HFFc6 (cell line): ENCODE measurements at places on chromosomes 2 and 18. TPM values are rescaled to one million over a fixed set of nuclear protein-coding genes. Genes with fewer than 3 reads are reported as not detected.

GRCh38 chr2:207311316-207312005 is 145.7 kb upstream of the KLF7 start:
- peak; percentile 87 for DNase-seq
- H3K4me1 ChIP-seq = peaks cover 38% of the 10 kb centered on the region
- H3K27ac ChIP-seq = peak overlapping the region; percentile 90
- peaks cover 2% of the 10 kb centered on the region for H3K27me3 ChIP-seq

- no peak overlapping the region for H3K4me3 ChIP-seq
- no peaks in the 10 kb centered on the region for H3K4me1 ChIP-seq
- peaks cover 10% of the 10 kb centered on the region for H3K27me3 ChIP-seq
- DNase-seq = no peak
- H3K36me3 ChIP-seq = no peaks in the 10 kb centered on the region
These were observed 248.8 kb downstream of the AGPS start for GRCh38 chr2:177641331-177641730.

The IL1A gene
- not detected in 3 replicates for total RNA-seq

GRCh38 chr2:177010861-177011260 is 201.7 kb upstream of the HNRNPA3 start:
- no peak overlapping the region for H3K4me3 ChIP-seq
- no peak overlapping the region for H3K27ac ChIP-seq
- no peaks in the 10 kb centered on the region; the same call in 1 of the 2 replicates for H3K36me3 ChIP-seq
- DNase-seq = no peak
- H3K4me1 ChIP-seq = no peaks in the 10 kb centered on the region

DNA sequence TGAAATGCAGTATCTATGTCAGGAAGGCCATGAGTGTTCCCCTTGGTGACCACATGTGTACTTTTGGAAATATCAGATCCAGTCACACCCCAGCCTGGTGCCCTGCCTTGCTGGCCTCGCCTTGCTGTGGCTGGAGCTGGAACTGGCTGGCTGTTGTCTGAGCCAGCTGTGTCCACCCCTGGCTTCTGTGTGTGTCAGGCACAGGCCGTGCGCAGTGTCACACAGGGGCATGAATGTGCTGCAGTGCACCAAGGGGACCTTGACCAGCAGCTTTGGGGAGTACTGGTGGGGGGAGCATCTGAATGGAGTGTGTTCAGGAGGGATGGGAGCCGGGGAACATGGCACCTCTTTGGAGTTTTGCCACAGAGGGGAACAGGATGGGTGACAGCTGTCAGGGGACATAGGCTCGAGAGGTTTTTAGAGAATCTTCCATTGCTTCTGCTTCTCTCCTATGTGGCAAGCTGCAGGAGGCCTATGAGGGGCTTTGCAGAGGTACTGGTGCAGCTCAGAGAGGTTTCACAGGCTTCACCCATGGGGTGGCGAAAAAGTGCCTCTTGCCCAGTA is 44.7 kb upstream of the FAHD2A start:
- H3K4me1 ChIP-seq = peaks cover 8% of the 10 kb centered on the region
- peaks cover 18% of the 10 kb centered on the region for H3K27me3 ChIP-seq
- H3K36me3 ChIP-seq = no peaks in the 10 kb centered on the region
- H3K27ac ChIP-seq = no peak overlapping the region

The SLC38A11 gene
- 2.1 to 3.5 TPM (median 2.3 TPM) in 3 replicates for total RNA-seq

- DNase-seq = no peak
- H3K27me3 ChIP-seq = peaks cover 6% of the 10 kb centered on the region; the same call in 1 of the 2 replicates
- H3K4me3 ChIP-seq = no peak overlapping the region
- no peak overlapping the region for H3K27ac ChIP-seq
These were observed 188.4 kb downstream of the KCNS3 start for GRCh38 chr2:18066894-18067293.

The BMP10 gene
- total RNA-seq = not detected in 3 replicates

GRCh38 chr2:192885569-192886160 is 690.9 kb upstream of the TMEFF2 start:
- no peak for DNase-seq
- H3K36me3 ChIP-seq = no peaks in the 10 kb centered on the region
- H3K27ac ChIP-seq = no peak overlapping the region
- H3K4me1 ChIP-seq = no peaks in the 10 kb centered on the region
- no peak overlapping the region for H3K4me3 ChIP-seq

GRCh38 chr2:127645395-127646291 is at the start of gene GPR17:
GPR17 (plus strand) TSS chr2:127646153; CDS start chr2:127650736, 4,583 bp downstream.
- H3K36me3 ChIP-seq = no peaks in the 10 kb centered on the region
- DNase-seq = no peak
- H3K27me3 ChIP-seq = peaks cover 2% of the 10 kb centered on the region; the same call in 1 of the 2 replicates
- no peak within 1 kb of the TSS; the same call in 1 of the 2 replicates for H3K4me3 ChIP-seq
- peaks cover 29% of the 10 kb centered on the region for H3K4me1 ChIP-seq

GRCh38 chr2:37854676-37855282 is 70.3 kb upstream of the RMDN2 start:
- peaks cover 18% of the 10 kb centered on the region for H3K4me1 ChIP-seq
- no peak overlapping the region for H3K27ac ChIP-seq
- no peak for DNase-seq

The DSC2 gene
- not detected in 3 replicates for total RNA-seq

- DNase-seq = no peak
- H3K4me3 ChIP-seq = no peak overlapping the region
- no peak overlapping the region for H3K27ac ChIP-seq
These were observed 2.7 kb downstream of the AGXT start for GRCh38 chr2:240871071-240871958.

DNA sequence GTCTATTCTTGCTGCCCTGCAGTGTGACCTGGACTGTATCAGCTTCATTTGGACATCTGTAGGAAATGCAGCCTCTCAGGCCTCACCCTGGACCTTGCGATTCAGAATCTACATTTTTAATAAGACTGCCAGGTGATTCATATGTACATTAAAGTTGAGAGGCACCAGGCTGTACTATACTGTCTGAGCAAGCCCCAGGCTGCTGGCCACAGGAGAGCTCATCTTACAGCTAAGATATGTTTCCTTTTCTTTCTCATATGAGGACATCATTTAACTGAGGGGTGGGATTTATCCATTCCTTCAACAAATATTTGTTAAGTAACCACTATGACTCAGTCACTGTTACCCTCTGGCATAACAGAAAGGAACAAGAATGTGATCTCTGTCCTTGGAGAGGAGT is 78.2 kb upstream of the GCFC2 start:
- H3K36me3 ChIP-seq = no peaks in the 10 kb centered on the region
- no peaks in the 10 kb centered on the region for H3K4me1 ChIP-seq
- no peak for DNase-seq
- no peaks in the 10 kb centered on the region; the same call in 1 of the 2 replicates for H3K27me3 ChIP-seq
- H3K27ac ChIP-seq = no peak overlapping the region
- H3K4me3 ChIP-seq = no peak overlapping the region

GRCh38 chr2:173148520-173148919 is 72.9 kb downstream of the MAP3K20 start:
- H3K27me3 ChIP-seq = no peaks in the 10 kb centered on the region; the same call in 1 of the 2 replicates
- H3K36me3 ChIP-seq = peaks cover 14% of the 10 kb centered on the region
- no peak for DNase-seq
- H3K27ac ChIP-seq = no peak overlapping the region

DNA sequence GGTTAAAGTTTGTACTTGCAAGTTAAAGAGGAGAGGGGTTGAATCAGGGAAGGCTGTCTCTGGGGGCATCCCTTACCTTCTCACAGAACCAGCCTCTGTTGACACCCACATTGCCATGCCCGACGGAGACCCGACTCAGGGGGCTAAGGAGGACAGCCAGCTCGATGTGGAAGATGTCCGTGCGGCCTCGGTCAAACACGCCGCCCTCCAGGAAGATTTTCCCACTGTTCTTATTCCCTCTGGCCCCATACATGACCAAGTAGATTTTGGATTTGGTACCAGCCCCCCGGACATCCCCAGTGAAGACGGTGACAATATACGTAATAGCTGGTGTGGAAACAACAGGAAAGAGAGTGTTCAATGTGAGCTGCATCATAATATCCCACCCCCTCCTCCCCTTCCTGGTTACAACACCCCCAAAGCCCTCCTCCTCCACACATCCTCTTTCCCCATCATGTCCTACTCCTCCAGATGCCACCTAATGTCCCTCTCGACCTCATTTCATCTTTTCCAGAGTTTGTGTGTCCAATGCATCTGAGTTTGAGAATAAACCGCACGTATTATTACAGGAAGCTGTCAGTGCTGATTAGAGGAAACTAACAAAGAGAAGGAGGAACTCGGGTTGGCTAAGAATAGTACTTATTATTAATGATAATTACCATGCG is 55.7 kb downstream of the LOXHD1 start:
- no peaks in the 10 kb centered on the region; the same call in 1 of the 2 replicates for H3K27me3 ChIP-seq
- H3K4me3 ChIP-seq = no peak overlapping the region
- DNase-seq = no peak
- H3K4me1 ChIP-seq = no peaks in the 10 kb centered on the region

DNA sequence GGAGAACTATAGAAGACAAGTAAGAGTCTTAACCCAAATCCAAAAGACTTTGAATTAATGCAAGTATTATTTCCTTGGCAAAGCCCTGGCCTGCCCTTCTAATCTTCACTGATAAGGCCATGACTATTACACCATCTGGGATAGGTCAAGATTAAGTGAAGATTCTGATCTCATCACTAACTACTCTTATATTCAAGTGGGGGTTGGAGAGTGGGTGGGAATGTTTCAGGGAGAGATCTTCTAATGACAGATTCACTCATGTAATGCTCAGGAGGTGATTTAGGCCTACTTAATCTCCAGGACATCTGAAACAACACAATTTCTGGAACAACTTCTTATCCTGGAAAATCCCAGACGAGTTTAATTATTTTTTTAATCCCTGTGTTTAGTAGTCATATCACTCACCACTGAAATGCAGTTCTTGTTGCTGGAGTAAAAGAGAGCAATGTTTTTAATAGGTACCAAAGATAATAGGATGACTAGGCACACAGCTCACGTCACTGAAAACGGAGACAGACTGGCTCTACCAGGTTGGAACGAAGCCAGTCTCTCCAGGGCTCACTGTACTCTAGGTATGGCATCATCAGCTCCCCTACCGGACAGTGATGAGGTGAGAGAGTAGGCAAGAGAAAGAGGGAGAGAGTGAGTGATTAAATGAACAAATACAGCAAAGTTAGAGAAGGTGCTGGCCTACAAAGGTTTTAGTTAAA is 133.1 kb downstream of the NCKAP5 start:
- H3K4me3 ChIP-seq = no peak overlapping the region
- H3K27ac ChIP-seq = peak overlapping the region; percentile 64
- no peaks in the 10 kb centered on the region for H3K36me3 ChIP-seq
- peaks cover 40% of the 10 kb centered on the region for H3K4me1 ChIP-seq
- peak; percentile 68 for DNase-seq

The TGFA gene
- total RNA-seq = 0.05 to 0.21 TPM (median 0.20 TPM) in 3 replicates

DNA sequence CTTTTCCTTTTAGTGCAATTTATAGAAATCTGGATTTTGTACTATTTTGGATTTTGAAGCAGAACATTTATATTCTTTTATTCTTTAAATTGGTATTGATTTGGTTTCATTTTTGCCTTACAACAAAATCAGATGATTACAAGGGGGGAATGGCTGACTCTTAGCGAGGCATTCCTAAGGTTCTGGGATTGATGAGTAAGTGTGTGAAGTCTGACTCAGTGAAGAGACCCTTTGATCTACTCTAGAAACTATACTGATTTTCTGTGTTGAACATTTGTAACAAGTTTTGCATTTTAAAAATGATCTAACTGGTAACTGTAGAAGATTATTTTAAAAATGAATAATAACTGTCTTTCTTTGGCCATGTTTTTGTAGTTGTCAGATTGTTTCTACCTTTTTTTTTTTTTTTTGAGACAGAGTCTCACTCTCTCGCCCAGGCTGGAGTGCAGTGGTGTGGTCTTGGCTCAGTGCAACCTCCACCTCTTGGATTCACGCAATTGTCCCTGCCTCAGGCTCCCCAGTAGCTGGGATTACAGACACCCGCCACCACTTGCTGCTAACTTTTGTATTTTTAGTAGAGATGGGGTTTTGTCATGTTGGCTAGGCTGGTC is 48.7 kb downstream of the TTC39C start:
- H3K36me3 ChIP-seq = peaks cover 5% of the 10 kb centered on the region; the same call in 1 of the 2 replicates
- peaks cover 28% of the 10 kb centered on the region for H3K4me1 ChIP-seq
- no peak overlapping the region for H3K27ac ChIP-seq
- DNase-seq = no peak

- peaks cover 8% of the 10 kb centered on the region; the same call in 1 of the 2 replicates for H3K36me3 ChIP-seq
- H3K27me3 ChIP-seq = no peaks in the 10 kb centered on the region
- no peak overlapping the region for H3K27ac ChIP-seq
- no peak for DNase-seq
- H3K4me1 ChIP-seq = peaks cover 6% of the 10 kb centered on the region; the same call in 1 of the 2 replicates
- no peak overlapping the region for H3K4me3 ChIP-seq
These were observed 24.9 kb downstream of the OSBPL6 start for GRCh38 chr2:178219247-178219646.

DNA sequence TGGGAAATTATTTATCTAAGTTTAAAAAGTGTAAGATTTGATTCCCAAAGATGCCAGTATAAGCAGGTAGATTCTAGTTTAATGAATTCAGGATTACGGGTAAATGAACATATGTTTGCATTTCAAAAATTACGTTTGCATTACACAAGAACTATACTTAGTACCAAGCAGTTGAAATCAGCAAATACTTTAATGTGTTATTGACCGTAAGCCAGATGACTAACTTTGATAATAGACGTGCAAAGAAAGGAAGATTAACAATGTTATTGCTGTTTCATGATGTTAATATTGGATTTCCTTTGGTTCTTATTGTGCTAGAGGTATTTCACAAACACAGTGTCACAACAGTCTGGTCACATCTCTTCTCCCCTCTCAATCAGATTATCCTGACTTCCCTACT is 294.7 kb downstream of the TDRD15 start:
- no peak overlapping the region for H3K27ac ChIP-seq
- no peak overlapping the region for H3K4me3 ChIP-seq
- no peaks in the 10 kb centered on the region for H3K4me1 ChIP-seq

The CYP1B1 gene
- 0.17 TPM in 1 of 3 replicates, not detected in the others for total RNA-seq

DNA sequence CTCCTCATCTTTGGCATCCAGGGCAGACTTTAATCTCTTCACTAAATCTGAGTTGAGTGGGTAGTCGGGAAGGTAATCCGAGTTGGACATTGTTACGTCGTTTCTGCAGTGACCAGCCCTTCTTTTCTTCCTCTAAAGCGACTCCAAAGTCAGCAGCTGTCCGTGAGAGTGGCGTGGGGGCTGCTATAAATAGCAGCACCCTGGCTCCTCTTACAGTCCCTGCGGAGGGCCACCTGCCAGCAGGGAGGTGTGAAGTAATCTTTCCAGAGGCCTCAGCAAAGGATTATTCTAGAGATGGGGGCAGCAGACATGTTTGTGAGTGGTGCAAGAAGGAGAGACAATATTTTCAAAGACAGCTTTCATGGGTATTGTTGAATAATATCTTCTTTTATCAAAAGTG is at the start of gene ASB18:
Gene ASB18, minus strand, starts transcription at position 151 of the 400 bp plus-strand sequence. Its CDS starts 61 bp downstream, at position 90.
- H3K36me3 ChIP-seq = peaks cover 14% of the 10 kb centered on the region
- DNase-seq = no peak
- H3K4me1 ChIP-seq = no peaks in the 10 kb centered on the region
- H3K27ac ChIP-seq = no peak within 1 kb of the TSS
- no peak within 1 kb of the TSS for H3K4me3 ChIP-seq
- H3K27me3 ChIP-seq = peaks cover 4% of the 10 kb centered on the region

- no peaks in the 10 kb centered on the region for H3K36me3 ChIP-seq
- peaks cover 34% of the 10 kb centered on the region for H3K4me1 ChIP-seq
- DNase-seq = peak; percentile 58
These were observed 225.8 kb downstream of the TTC32 start for GRCh38 chr2:19675856-19676460.
